Stimulated activated CD4-positive, alpha-beta T cell treated with anti-CD3 and anti-CD28 coated beads, Interleukin-15, amount 100 ng/mL, for 1 hour (primary cell): ENCODE measurements at places on chromosomes 6 and 20.

DNA sequence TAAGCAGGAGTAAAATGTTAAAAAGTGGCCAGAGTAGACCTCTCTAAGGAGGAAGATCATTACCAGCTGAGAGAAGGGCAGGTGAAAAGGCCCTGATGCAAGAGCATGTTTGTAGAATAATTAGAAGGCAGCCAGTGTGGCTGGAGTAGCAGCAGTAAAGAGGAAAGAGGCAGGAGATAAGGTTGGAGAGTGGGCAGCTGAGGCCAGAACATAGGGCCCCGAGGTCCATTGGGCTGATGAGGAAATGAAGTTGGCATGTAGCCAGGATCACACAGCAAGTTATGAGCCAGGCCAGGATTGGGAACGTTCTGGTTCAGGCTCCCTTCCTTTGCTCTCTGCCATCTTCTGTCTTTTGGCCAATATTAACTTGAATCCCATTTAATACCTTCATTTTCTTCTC, 51.6 kb downstream of the RALY start:
- DNase-seq: no peak

DNA sequence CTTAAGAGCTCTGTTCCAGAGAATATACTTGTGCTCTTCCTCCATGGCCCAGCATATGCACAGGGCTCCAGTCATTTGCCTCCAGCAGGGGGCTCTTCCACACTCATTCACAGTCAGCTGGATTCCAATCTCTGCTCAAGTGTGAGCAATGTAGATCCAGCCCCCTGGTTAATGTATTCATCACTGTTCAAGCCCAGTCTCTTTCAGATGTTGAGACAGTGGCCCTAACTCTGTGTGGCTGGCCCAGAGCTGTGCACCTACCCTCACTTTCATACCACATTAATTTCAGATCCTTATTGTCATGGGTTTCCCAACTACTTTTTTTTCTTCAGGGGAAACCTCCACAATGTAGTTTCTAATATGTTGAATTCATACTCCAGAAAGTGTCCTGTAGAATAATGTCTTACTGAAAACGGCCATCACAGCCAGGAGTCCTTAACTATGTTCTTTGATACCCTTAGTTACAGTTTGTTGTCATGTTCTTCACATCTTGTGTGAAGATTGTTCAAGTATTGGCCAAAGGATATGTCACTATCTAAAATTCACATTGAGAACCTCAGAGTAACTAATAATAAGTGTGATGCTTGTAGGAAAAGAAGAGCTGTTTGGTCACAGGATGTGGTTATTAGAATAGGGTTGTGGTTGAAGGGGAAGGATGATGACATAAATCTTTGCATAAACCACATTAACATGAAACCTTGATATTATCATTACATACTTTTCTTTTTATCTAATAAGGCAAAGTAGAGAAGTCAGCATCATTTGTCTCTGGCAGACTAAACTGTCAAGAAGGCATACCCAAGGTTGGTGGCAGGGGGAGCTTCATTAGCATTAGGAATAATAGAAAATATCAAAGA, 14.4 kb upstream of the HLA-DQA1 start:
- no peak for DNase-seq

- no peak for DNase-seq
These were observed 8.5 kb downstream of the SCGN start for GRCh38 chr6:25660512-25660911.

DNA sequence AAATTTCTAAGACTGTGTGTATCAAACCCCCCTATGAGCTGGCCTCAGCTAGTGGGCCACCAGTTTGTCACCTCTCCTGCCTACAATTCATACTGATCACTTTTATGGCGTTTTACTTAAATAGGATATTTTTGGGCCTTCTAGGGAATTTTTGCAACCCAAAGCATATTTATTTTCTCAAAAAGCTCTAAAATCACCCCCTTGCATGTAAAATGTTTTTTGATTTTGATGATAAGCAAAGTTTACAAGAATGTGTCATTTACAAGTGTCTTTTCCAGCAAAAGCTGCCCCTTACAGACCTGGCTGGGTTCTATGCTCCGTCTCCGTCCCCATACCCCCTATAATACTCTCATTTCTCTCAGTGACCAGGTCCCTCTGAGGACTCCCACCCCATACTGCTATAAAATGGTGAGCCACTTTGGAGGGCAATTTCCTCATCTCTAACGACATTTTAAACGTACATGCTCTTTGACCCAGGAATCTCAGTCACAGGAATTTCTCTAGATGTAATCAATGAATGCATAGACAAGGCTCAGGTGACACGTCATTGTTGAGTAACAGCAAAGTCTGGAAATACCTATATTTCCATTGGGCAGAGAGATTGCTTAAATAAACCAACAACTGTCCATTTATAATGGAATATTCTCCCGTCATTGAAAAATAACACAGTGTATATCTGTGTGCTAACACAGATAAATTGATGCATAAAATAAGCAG, 13.9 kb upstream of the OCSTAMP start:
- no peak for DNase-seq

DNA sequence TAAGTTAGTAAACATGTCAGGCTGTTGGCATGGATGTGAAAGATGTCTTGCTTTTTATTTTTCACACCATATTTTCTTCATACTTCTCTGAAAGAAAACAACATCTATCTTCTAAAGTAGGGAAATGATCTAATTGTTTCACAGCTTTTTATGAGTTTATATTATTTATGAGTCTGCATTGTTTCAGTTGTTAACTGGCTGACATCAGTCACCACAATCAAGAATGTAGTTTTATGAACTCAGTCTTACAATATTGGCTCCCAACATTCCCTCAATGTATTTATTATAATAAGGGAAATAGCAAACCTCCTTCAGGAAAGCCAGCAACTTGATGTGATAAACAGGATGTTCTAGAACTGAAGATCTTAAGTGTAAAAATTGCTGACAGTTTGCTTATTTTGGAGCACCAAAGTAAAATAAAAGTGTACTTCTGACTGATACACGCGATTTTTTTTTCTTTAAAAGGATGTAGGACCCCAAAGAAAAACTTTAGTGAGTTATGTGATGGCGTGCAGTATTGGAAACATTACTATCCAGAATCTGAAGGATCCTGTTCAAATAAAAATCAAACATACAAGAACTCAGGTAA, 106.0 kb downstream of the ADGRG6 start:
- no peak for DNase-seq

- DNase-seq: no peak
These were observed 170.6 kb upstream of the QKI start for GRCh38 chr6:163243692-163244589.

DNA sequence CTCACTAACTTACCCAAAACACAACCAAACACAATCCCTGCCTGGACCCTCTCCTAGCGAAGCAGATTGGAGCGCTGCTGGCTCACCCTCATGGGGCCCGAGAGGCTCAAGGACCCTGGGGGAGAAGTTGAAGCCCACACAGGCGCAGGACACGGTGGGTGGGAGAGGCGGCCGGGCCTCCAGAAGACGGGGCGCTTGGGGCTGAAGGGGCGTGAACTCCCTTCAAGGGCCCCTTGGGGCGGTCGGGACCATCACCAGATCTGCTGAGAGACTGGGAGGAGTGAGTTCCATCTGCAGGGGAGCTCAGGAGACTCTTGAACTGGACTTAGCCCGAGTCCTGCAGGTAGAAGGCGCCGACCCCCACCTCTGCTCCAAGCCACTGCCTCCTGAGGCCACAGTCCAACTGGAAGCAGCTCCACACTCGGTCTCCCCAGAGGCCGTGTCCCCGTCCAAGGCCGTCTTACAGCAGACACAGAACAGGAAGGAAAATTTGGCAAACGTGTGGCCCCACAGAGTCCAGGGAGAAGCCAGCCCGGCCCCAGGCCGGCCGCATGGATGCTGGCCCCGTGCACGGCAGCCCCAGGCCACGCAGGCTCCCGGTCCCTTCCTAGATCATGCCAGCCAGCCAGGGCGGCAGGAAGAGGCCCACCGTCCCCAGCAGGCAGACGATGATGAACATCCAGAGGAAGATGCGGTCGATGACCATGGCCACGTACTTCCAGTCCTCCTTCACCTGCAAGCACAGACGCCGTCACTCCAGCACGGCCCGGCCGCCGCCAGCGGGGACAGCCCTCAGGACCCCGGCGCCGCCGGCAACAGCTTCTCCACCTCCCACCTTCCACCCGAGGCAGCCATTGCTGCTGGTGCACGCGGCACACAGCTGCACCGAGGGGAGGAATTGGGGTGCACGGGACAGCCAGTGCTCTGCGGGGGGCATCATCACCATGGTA, 14.7 kb downstream of the CHRNA4 start:
- no peak for DNase-seq

GRCh38 chr6:127950566-127951145, 49.8 kb upstream of the THEMIS start:
- DNase-seq: no peak

GRCh38 chr6:115441651-115442050, 619.0 kb downstream of the FRK start:
- no peak for DNase-seq

DNA sequence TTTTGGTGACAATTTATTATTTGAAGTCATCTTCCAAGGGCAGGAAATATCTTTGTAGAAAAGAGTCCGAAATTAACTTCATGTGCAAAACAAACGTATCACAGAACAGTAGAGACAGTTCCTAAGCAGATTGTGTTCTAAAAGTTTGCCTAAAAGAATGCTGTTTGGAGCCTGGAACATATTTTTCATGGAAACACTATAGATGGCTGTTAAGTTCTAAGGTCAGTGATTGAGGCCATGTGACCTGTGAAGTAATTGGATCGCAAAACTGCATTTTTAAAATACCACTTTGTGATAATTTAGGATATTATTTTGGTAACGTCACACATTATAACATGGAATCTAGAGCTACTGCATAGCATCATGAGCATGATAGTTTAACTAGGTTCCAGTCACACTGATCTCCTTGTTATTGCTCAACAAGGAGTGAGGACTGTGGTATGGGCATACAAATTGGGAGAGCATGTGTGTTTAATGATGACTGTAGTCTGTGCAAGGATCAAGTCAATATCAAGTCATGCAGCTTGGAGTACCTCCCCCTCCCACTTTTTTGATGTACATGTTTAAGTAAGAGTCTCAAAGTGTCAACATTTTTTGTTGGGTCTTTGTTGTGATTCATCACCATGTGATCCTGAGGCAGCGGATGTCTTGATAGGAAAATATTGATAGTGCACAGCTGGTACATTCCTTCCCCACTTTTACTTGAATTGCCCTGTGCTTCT, 609.3 kb upstream of the CITED2 start:
- no peak for DNase-seq

- DNase-seq: no peak
These were observed 158.5 kb upstream of the ARID1B start for GRCh38 chr6:156618600-156619205.

DNA sequence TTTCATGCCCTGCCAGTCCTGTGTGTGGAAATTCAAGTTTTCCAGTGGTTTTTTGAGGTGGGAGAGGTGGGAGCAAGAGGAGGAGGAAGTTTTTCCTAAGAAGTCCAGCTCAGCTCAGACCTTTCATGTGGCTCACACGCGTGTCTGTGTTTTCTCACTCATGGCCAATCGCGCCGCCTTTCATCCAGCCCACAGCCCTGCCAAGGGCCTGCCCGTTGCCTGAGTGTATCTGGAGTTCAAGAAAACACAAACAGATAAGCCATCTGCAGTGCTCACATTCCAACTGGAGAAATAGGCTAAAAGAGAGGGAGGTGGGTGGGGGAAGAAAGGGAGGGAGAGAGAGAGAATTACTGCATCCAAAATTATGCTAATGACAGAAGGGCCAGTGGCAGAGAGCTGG, 12.6 kb upstream of the MPC1 start:
- no peak for DNase-seq

DNA sequence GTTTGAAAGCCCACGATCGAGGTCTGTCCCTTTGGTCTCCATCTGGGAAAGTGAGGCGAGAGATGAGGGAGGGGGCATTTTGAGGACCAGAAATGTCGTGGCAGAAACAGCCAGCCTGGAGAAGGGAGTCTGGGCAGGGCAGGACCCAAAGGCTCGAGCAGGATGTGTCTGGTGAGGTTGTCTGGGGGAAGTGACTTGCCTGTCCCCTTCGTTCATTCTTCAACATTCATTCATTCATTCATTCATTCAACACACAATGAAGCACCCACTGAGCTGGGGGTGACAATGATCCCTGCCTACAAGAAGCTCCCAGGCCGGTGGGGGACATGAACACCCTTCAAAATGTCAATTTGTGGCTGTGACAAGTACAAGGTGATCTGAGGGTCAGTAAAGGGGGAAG, 80.5 kb downstream of the CEBPB start:
- DNase-seq: no peak

DNA sequence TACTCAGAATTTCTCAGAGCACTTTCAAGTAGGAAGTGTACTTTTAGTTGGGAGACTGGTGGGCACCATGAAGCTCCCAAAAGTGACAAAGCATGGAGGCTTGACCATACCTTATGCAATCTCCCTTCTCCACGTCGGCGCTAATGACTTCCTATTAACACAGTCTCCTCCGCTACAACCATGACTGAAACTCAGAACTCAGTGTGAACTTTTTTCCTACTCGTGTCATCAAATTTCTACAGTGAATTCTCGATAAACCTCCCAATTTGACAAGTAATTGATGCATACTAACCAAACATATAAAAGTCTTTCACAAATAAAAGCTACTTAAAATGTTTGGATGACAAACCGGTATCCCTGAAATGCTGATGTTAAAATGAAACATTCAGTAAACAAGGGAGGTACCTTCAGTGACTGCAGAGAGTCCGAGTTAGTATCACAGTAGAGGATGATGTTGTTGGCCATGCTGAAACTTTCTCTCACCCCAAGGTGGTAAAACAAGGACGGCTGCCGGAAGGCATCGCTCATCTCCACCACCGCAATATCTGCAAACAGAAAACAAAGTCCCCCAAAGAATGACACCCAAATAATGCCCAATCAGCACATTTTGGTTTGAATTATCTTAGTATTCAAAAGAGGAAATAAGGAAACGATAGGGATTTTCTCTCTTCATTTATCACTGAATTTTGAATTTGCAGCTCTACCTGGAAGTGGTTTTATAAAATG, 72.1 kb downstream of the MAP3K5 start:
- DNase-seq: no peak

DNA sequence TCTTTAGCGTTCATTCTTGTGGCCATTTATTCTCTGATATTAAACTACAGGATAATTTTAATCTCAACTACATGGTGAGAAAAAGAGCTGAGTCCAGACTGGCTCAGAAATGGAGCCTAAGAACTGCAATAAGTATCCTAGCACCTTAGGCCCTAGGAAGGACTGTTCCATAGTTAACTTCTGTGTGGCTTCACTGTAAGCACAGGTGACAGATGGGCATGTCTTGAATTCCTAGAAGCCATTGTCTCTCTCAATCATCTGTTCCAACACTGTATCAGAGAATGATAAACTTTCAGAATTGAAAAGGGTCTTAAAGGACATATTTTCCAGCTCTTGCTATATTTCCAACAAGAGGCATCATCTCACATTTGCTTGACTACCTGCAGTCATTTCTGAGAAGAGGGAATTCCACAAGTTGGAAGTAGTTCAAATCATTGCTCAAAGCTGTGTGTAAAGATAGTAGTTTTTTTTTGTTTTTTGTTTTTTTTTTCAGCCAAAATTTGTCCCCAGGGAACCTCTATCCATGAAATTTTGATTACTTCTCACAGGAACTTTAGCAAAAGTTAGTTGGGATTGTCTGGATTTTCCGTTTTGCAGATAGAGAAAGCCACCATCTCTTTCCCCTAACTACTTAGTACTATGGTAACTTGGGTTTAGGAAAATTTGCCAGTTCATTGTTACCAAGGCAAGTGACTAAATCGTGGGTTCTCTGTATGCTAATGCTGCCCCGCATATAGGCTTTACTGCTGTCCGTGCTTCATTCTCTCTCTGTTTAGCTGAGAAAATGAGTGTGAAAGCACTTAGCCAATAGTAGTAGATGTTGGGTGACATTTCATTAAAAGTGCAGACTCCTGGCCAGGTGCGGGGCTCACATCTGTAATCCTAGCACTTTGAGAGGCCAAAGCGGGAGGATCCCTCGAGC, 47.2 kb downstream of the KCNS1 start:
- no peak for DNase-seq
